ENCODE measurements at places on chromosomes 7 and 10.
A peak's percentile ranks its signal among the peaks of the same experiment; 100 is the strongest.

DNA sequence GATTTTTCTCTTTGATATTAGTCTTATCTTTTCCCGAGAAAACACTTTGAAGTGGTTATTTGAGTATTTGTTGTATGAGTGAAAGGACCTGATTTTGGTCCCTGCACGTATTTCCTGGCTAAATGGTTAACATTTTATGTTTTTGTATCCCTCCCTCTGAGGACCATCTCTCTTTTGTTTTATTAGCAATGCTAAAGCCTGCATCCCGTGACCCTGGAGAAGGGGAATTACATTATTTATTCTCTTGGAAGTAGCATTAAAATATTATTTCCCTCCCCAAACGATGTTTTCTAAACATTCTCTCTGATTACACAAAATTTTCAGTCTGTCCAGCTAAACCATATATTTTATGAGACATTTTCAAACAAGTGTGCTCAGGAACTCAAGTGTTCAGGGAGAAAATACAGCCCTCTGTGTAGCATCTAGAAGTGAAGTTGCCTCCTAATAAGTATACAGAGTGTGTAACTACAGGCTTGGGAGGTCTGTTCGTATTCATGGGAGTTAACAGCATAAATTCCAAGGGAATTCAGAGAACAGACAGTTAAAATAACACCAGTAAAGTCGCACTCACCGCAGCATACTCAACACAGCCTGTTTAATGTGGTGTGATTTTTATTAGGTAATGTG lies 163.8 kb upstream of the NPVF start:
- no peak for DNase-seq

DNA sequence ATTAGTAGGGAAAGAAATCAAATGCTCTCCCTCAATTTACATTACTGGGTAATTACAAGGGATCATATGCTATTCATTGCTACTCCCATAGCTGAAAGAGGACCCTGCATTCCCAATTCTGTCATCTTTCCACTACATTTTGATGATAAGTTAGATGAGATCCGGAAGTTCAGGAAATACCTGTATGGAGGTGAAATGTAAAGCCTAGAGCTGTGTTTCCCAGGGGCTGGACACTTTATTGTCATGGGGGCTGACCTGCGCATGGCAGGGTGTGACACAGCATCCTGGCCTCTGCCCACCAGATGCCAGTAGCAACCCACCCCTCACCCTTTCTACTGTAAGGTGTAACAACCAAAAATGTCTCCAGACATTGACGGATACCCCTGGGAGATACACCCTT lies 56.6 kb downstream of the HECW1 start:
- DNase-seq: no peak

GRCh38 chr10:103547391-103547946 lies 54.0 kb downstream of the NEURL1 start:
- DNase-seq: no peak

DNA sequence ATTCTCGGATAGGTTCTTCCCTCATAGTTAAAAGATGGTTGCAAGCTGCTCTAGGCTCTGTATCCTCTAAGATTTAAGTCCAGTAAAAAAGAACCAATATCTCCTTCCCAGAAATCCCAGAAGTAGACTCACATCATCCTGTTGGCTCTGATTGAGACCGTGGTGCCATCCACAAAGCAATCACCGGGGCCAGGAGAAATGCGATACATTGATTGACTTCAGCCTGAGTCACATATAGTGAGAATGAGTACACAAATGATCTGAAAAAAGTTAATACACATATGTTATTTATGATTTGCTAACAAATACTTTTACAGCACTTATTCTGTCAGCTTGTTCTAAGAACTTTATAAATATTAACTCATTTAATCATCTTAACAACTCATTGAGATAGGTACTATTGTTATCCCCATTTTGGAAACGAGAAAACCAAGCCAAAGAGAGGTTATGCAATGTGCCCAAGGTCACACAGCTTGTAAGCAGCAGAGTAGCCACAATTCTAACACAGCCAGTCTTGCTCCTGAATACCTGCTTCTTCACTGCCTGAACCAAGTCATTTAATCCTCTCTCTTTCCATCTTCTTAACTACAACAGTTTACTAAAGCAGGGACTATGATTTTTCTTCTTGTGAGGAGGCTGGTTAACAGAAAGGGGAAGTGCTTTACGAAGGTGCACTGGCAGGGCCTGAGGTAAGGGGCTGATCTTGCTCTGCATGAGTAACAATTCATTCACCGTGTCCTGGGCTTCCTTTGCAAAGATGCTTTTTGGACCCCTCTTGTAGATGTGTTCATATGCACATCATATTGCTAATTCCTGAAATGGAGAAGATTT lies 177.0 kb downstream of the REEP3 start:
- no peak for DNase-seq

DNA sequence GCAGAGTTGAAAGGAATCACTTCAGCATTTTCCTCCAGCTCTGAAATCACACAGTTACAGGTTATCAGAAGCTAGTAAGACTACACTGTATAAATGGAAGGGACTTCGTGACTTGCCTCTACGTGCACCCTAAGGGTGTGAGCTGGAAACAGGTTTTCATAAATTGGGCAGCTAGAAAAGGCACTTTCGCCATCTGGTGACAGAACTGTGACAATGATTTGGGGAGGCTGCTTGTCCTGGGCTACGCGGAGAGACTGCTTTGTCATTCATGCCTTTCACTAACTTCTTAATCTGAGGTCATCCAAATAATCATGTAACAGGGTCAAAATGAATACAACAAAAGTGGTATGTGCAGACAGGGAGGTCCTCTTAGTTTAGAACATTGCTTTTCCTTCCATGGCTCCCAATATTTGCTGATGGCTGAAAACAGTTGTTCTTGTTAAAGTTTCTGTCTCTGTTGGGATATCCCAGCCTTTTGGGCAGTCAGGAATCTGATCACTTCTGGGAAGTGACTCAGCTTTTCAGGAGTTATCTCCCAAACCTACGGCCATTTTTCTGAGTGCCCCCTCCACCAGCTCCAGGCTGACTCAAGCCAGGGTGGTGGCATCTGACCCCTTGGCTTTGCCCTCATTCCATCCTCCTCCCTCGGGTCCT lies 17.8 kb downstream of the VWC2 start:
- DNase-seq: no peak

DNA sequence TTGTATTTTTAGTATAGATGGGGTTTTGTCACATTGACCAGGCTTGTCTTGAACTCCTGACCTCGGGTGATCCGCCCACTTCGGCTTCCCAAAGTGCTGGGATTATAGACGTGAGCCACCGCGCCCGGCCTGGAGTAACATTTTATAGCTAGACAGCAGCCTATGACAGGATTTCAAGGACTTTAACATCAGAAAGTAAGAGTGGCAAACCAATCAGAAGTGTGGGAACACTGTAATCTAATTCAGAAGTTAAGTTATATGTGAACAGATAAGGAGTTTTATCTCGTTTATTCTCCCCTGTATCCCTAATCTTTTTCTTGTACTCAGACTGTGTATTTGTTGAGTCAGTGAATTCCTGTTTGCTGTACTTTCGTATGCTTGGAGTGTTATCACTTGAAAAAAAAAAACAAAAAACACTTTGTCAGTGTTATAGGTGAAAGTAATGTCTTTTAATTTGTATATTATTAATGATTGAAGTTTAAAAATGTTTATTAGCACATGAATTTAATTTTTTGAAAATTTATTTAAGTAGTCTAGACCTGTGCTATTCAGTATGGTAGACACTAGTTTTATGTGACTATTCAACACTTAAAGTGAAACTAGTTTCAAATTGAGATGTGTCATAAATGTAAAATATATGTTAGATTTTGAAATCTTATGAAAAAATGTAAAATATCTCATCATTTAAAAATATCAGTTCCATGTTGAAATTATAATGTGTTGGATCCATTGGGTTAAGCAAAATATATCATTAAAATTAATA lies 38.6 kb downstream of the RSBN1L start:
- no peak for DNase-seq

- DNase-seq: no peak
These were observed 92.4 kb upstream of the PIK3CG start for GRCh38 chr7:106772655-106773108.

- DNase-seq: peak; percentile 44
These were observed 1.4 kb downstream of the HPSE2 start for GRCh38 chr10:99234041-99234790.

DNA sequence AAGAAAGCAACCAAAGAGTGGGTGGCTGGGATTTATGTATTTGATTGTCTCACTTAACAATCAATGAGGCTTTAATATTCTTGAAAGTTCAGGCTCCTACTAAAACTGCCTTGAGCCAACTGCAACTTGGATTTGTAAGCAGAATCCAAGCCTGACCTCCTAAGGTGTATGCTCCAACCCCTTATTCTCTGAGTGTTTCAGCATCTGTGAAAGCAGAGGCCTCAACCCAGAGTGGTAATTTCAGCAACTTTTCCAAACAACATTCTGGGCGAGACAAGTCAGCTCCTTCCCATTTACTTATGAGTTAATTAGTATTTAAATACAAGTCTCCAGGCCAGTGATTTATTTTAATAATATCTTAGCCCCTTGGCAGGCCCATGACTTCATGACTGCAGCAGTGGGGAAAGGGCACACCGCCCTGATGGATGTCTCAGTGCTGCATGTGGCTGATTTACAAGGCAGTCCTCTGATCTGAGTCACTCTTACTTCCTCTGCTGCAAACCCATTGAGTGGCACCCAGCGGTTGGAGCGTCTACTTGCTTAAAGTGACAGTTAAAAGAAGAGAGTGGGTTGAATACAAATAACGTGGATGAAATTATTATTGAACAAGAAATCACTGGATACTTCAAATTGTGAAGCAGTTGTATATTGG lies 209.1 kb downstream of the TRIL start:
- no peak for DNase-seq

- DNase-seq: no peak
These were observed 128.5 kb upstream of the CDK1 start for GRCh38 chr10:60649485-60650377.

- peak; percentile 61 for DNase-seq
These were observed 584 bp upstream of the GARS1 start for GRCh38 chr7:30594048-30594539.

Data from stimulated activated naive CD8-positive, alpha-beta T cell treated with anti-CD3 and anti-CD28 coated beads, Interleukin-15, amount 100 ng/mL, for 72 hours (primary cell).